ENCODE measurements at places on chromosomes 12 and 14. TPM values are rescaled to one million over a fixed set of nuclear protein-coding genes. Genes with fewer than 3 reads are reported as not detected.

Gene FGD4
- 3.8 TPM for total RNA-seq

Gene FSCB
- not detected for total RNA-seq

Gene KLRD1
- 0.04 TPM for total RNA-seq

Gene GPR132
- 2.0 TPM for total RNA-seq

Gene ITFG2
- total RNA-seq, result 30.4 TPM

Gene PLA2G1B
- total RNA-seq, result not detected

Gene TMTC1
- total RNA-seq, result 30.3 TPM

Gene CFAP54
- total RNA-seq, result 0.78 TPM

Gene ASCL1
- not detected for total RNA-seq

GRCh38 chr14:89114109-89114508 is 289.7 kb downstream of the TTC8 start:
- no peaks in the 10 kb centered on the region for H3K4me1 ChIP-seq
- no peak for DNase-seq
- H3K4me3 ChIP-seq, result no peak overlapping the region
- H3K27ac ChIP-seq, result no peak overlapping the region
- H3K27me3 ChIP-seq, result no peaks in the 10 kb centered on the region

DNA sequence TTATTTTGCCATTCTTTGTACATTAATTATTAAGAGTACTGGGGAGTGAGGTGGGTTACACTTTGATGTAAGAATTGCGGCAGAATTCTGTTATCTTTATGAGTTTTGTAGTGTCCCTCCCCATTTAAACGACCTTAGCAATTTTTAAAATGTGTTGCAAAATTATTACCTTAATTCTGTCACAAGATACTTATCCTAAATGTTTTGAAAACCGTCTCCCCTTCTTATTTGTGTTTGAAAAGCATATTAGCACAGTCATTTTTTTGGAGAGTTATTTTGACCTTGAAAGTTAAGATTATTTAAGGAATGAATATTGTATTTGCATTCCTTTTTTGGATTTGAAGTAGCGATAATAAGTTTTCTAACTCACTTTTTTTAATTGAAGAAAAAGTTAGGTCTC is 2.2 kb downstream of the ARHGAP5 start:
- DNase-seq, result no peak
- no peak overlapping the region for H3K27ac ChIP-seq
- H3K27me3 ChIP-seq, result no peaks in the 10 kb centered on the region
- no peaks in the 10 kb centered on the region for H3K36me3 ChIP-seq
- peaks cover 45% of the 10 kb centered on the region for H3K4me1 ChIP-seq
- H3K4me3 ChIP-seq, result peak overlapping the region; percentile 83

DNA sequence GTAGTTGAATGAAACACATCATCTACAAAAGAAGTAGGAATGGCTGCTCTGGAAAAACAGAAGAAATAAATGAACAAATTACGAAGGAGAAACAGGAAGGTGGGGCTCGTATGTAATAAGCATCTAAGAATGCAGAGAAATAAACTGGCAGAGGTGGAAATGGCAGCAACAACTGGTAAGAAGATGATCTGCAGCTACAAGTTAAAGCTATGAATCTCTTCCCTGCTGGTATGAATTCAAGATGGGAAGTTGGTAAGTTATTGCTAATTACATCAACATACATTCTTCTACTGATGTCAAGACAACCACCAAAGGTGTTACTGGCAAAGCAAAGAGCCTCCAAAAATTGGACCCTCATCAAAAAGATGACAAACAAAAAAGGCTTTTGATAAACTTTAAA is 59.8 kb downstream of the HECTD4 start:
- H3K36me3 ChIP-seq, result peaks cover 7% of the 10 kb centered on the region
- H3K27me3 ChIP-seq, result no peaks in the 10 kb centered on the region
- H3K4me1 ChIP-seq, result peaks cover 5% of the 10 kb centered on the region
- H3K27ac ChIP-seq, result no peak overlapping the region
- no peak overlapping the region for H3K4me3 ChIP-seq
- no peak for DNase-seq

DNA sequence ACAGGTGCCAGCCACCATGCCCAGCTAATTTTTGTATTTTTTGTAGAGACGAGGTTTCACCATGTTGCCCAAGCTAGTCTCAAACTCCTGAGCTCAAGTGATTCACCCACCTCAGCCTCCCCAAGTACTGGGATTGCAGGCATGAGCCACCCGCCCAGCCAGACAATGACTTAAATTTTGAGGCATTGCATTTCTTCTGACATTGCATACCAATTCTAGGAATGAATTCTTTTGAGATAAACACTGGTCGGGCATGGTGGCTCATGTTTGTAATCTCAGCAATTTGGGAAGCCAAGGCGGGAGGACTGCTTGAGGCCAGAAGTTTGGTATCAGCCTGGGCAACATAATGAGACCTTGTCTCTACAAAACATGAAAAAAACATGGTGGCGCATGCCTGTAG is 2.5 kb upstream of the CELA1 start:
- H3K27ac ChIP-seq, result no peak overlapping the region
- no peak overlapping the region for H3K4me3 ChIP-seq
- DNase-seq, result peak; percentile 55
- H3K27me3 ChIP-seq, result no peaks in the 10 kb centered on the region

- H3K4me1 ChIP-seq, result no peaks in the 10 kb centered on the region
- H3K36me3 ChIP-seq, result no peaks in the 10 kb centered on the region
- no peaks in the 10 kb centered on the region for H3K27me3 ChIP-seq
- DNase-seq, result no peak
- H3K27ac ChIP-seq, result no peak overlapping the region
Observed at GRCh38 chr14:26113911-26114640, 483.8 kb downstream of the NOVA1 start.

DNA sequence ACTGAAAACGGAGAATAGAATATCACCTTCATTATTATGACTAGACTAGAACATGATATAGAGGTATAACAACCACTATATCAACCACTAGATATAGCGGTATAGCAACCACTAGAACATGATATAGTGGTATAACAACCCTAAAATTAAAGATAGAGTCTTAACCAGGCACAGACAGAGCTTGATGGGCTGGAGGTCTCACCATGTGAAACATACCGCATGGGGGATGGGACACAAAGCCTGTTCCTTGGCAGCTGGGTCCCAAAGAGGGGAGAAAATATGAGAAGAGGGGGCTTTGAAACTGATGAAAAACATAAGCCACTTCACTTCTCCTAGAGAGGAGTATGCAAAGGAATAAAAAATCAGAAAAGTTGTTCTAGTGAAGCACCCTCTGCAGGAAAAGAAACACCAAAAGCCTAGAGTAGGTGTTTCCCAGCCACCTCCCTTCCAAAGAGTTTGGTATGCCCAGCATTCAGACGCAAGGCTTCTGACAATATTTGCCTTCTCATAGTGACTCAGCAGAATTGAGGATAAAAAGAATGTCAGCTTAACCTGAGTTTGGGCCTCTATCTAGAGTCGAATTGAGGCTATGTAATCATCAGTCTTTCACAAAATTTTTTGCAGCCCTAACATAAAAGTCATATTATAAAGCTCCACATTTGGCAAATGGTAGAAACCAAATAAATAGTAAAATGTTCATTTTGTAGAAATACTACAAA is 316.4 kb downstream of the NOVA1 start:
- DNase-seq, result peak; percentile 43
- no peak overlapping the region for H3K4me3 ChIP-seq
- no peaks in the 10 kb centered on the region for H3K36me3 ChIP-seq
- peaks cover 12% of the 10 kb centered on the region for H3K4me1 ChIP-seq
- H3K27me3 ChIP-seq, result no peaks in the 10 kb centered on the region

DNA sequence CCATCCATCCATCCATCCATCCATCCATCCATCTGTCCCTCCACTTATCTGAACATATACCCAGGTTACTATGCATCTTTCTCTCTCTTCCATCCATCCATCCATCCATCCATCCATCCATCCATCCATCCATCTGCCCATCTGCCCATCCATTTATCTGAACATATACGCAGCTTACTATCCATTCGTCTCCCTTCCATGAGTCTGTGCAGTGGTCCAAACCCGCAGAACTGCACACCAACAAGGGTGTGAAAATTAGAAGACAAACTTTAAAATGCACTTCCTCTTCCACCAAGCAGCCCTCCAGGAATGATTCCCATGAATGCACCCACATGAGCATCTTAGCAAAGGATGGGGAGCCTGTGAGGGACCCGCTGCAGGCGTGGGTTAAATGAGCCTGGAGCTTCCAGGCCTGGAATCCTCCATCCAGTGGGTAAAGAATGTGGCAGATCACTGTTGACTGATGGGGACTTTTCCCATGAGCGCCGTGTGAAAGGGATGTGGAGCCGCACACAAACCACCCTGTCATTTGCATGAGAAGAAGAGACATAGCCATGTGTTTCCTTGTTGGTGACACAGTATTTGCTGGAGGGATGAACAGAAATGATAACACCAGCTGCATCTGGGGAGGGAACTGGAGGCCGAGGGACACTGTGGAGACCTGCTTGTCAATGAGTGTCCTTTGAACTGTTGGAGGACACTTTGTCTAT is 376.6 kb downstream of the ADGRD1 start:
- no peak overlapping the region for H3K4me3 ChIP-seq
- H3K36me3 ChIP-seq, result no peaks in the 10 kb centered on the region
- no peak for DNase-seq
- H3K27me3 ChIP-seq, result no peaks in the 10 kb centered on the region
- H3K27ac ChIP-seq, result no peak overlapping the region

- H3K27ac ChIP-seq, result no peak overlapping the region
- H3K36me3 ChIP-seq, result no peaks in the 10 kb centered on the region
- no peak overlapping the region for H3K4me3 ChIP-seq
- H3K4me1 ChIP-seq, result no peaks in the 10 kb centered on the region
- DNase-seq, result no peak
Observed at GRCh38 chr14:87892763-87893162, 100.2 kb downstream of the GALC start.

DNA sequence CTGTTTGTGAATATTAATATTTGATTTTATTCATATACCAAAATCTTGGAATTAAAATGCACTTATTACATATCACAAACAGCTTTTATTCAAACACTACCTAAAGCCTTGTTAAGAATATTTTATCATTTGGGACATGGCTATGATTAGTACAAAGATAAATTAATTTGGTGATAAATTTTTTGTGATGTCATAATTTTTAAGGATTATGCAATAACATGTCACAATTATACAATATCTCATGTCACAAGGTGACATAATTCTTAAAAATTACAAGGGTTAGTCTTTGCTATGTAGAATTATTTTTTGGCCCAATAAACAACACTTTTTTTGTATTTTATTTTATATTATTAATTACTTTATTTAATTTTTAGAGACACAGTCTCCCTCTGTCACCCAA is 113.7 kb downstream of the TMTC3 start:
- no peak for DNase-seq
- no peaks in the 10 kb centered on the region for H3K27me3 ChIP-seq
- H3K4me3 ChIP-seq, result no peak overlapping the region
- H3K27ac ChIP-seq, result no peak overlapping the region

GRCh38 chr12:107377596-107378385 is 284.4 kb upstream of the CRY1 start:
- no peaks in the 10 kb centered on the region for H3K36me3 ChIP-seq
- no peak for DNase-seq
- no peak overlapping the region for H3K4me3 ChIP-seq
- H3K27me3 ChIP-seq, result no peaks in the 10 kb centered on the region
- H3K27ac ChIP-seq, result no peak overlapping the region
- no peaks in the 10 kb centered on the region for H3K4me1 ChIP-seq

GRCh38 chr12:989051-989450 is 2.0 kb upstream of the ERC1 start:
- H3K27me3 ChIP-seq, result no peaks in the 10 kb centered on the region
- H3K4me3 ChIP-seq, result peak overlapping the region; percentile 99
- H3K27ac ChIP-seq, result peak overlapping the region; percentile 97
- DNase-seq, result no peak
- peaks cover 28% of the 10 kb centered on the region for H3K4me1 ChIP-seq
- no peaks in the 10 kb centered on the region for H3K36me3 ChIP-seq

DNA sequence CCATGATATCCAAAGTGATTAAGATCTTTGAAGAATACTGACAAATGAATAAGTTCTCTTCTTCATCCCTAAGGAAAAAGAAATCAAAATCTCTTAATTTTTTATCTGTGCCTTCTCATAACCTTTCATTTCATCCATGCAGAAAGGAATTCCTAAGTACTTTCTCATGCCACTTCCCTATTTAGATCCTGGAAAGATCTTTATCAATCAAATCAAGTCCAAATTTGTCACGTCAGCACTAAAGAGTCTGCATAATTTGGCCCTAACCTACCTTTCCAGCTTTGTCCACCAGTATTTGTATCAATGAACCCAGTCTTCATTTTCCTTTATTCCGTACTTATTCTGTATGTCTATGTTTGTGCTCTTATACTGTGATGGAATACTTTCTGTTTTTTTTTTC is 41.2 kb downstream of the VEZT start:
- H3K4me1 ChIP-seq, result no peaks in the 10 kb centered on the region
- H3K27me3 ChIP-seq, result no peaks in the 10 kb centered on the region
- H3K27ac ChIP-seq, result no peak overlapping the region
- no peak for DNase-seq
- H3K4me3 ChIP-seq, result no peak overlapping the region

DNA sequence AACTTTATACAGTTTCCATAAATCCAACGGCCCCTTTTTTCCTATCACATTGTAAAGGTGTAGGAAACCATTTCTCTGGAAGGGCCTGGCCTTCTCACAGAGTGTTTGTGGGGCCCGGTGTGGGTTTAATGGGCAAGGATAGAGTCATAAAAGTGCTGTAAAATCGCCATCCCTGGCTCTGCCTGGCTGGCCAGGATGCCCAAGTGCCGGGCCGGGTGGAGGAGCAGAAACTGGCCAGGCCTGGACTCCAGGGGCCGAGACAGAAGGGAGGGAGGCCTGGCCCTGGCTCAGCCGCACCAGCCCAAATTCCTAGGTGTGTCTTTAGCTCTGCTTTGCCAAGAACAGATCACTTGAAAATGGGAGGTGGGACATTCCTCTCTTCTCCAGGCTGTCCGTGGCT is 77.1 kb upstream of the DICER1 start:
- H3K36me3 ChIP-seq, result no peaks in the 10 kb centered on the region
- no peaks in the 10 kb centered on the region for H3K4me1 ChIP-seq
- no peak overlapping the region for H3K27ac ChIP-seq
- no peak overlapping the region for H3K4me3 ChIP-seq
- no peak for DNase-seq

DNA sequence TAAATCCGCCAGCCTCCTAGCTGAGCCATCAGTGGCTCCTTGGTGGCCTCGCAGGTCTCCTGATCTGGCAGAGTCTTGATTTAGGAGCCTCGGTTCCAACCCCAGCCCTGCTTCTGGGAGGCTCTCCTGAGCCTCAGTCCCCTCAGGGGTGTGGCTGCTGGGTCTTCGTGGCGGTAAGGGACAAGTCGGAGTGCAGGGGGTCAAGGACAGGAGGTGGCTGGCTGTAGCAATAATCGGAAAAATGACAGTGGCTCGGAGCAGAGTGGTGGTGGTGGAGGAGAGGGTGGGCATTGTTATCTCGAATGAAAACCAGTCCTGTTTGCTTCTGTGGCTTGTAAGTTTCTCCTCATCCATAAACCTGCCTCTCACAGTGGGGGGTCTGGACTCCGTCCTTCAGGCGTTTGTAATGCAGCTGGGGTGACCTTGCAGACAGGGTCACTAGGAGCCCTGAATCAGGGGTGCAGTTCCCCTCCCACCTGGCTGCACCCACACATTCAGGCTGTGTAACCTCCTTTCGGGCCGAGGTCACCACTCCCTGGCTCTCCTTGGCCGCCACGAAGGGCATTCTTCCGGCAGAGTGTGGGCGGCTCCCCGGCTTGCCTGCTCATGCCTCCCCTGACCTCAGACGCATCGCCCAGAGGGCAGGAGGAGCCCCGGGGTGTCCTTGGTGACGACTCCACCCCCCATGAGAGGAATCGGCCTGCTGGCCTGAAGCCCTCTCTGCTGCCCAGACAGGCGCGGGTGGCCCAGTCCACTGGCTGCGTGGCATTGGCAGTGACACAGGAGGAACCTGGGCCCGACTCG is 8.1 kb downstream of the BCL7A start:
- no peaks in the 10 kb centered on the region for H3K27me3 ChIP-seq
- H3K4me3 ChIP-seq, result no peak overlapping the region
- no peak overlapping the region for H3K27ac ChIP-seq
- DNase-seq, result no peak
